ENCODE measurements at places on chromosomes 16 and 17.

DNA sequence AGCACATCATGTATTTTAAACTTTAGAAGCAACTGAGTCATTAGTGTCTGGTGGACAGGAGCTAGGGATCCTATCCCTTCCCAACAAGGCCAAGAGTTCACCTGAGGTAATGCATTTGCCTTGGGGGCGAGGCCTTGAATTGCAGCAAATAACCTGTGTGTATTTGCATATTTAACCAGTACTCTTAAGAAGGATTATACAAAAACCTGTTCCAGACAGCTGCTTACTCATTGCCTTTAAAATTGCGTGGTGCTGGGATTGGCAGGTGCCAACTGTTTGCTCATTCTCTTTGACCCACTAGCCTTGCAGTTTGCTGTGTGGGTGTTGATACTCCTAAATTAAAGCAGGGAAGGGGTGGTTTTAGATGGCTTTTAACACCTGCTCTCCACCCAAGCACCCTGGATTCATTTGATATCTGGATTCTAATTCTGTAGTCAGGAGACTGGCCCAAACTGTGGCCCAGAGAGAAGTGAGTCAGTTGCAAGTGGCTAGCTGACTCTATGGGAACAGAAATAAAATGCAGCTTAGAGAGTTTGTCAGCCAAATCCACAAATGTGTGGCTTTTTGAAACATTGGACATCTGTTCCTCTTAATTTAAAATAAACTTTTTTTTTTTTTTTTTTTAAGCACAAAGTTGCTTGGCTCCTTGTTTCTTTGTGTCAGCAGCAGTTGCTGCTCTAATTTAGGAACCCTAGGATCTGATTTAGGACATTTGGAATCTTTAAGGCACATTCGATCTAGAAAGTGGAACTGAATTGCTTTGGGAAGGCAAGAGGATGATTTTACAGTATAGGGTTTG lies 46.9 kb downstream of the TUBD1 start:
- peak; percentile 87 for DNase-seq

DNA sequence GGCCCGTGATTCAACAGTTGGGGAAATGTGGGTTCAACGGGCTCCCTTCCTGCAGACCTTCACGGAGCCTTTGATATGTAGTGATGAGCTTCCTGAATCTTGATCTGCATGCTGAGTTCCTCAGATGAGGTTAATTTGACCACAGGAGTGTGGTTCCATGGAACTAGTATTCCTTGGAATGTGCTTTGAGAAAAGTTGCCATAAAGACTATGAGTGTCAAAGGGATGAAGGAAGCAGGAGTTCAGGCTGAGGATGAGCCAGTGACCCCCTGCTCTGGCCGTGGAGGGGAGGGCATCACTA lies 229.2 kb downstream of the MSI2 start:
- no peak for DNase-seq

- no peak for DNase-seq
Measured at GRCh38 chr16:10694830-10695229, at the start of gene TEKT5. TEKT5 (minus strand) TSS chr16:10694930; CDS start chr16:10694873, 57 bp downstream.

GRCh38 chr17:44170499-44171201 lies at the start of gene ASB16:
ASB16 (plus strand) TSS chr17:44170704; CDS start chr17:44170790, 86 bp downstream.
- DNase-seq: peak; percentile 59

DNA sequence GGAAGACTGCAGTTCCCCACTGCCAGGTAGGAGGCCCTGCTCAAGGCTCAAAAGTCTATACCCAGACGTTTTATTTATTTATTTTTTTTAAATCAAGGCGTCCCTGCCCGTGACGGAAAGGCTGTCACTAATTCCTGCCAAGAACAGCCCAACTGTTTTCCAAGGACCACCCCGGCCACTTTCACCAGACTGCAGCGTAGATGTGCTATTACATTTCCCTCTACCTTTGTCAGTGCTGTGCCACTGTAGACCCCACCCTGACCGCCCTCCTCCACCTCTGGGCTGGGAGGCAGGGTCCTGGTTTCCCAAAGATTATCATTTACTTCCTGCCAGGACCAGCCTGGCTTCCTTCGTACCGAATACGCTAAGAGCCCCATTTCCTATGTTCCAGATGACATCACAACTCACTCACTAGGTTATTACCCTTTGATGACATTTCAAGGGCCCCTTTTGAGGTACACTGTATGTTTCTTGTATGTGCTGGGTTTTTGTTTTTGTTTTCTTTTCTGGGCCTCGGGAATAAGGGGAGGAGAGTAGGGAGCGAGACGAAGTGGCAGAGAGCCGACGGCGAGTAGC lies 6.3 kb upstream of the RNF227 start:
- no peak for DNase-seq

GRCh38 chr17:48296453-48296852 lies 133.6 kb downstream of the SKAP1 start:
- DNase-seq: no peak

DNA sequence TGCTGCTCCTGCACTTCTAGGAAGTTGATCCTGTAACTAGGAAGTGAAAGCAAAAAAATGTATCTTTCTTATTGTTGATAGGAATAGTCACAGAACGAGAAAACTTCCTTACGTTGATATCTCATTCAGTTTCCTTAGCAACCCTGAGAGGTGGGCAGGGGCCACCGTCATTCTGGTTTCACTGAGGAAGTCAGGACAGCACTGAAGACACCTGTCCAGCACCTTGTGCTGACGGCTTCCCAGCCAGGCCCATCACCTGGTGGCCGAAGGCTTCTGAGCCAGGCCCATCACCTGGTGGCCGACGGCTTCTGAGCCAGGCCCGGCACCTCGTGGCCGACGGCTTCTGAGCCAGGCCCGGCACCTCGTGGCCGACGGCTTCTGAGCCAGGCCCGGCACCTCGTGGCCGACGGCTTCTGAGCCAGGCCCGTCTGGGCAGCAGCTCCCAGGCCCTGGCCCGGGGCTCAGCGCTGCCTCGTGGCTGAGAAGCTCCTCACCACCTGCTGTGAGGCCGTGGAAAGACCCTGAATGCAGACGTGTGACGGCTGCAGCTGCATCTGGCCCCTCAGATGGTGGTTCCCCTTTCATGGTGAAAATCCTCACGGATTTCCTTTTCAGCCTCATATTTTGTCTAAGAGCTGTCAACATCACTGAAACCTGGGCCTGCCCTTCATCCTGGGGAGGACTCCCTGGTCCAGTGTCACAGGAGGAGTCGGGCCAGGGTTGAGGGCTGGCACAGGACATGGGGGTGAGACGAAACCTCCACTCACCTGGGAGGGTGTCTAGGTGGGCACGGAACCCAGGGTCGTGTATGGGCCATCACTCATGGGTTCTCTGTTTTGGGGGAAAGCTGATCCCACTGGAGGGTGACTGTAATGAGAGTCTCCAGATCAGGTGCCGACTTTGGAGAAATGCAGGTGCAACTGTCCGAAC lies 33.0 kb upstream of the ZNF750 start:
- no peak for DNase-seq

GRCh38 chr16:50201787-50202186 lies 48.7 kb downstream of the TENT4B start:
- DNase-seq: no peak

DNA sequence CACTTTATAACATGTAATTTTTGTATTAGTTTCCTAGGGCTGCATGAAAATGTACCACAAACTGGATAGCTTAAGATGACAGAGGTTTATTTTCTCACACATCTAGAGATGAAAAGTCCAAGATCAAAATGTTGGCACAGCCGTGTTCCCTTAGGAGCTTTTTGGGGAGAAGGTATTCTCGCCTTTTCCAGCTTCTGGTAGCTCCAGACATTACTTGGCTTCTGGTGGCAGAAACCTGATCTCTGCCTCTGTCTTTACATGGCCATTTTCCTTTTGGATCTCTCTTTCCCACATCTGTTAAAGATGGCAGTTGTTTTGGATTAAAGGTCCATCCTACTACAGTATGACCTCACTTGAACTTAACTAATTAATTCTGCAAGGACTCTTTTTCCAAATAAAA lies 885.7 kb upstream of the CDH8 start:
- DNase-seq: no peak

- DNase-seq: no peak
Measured at GRCh38 chr17:81241203-81241602, 2.1 kb downstream of the NDUFAF8 start.

GRCh38 chr17:67260170-67260987 lies 15.4 kb upstream of the HELZ start:
- DNase-seq: peak; percentile 38

- no peak for DNase-seq
Measured at GRCh38 chr17:57080718-57081117, 4.3 kb upstream of the AKAP1 start.

DNA sequence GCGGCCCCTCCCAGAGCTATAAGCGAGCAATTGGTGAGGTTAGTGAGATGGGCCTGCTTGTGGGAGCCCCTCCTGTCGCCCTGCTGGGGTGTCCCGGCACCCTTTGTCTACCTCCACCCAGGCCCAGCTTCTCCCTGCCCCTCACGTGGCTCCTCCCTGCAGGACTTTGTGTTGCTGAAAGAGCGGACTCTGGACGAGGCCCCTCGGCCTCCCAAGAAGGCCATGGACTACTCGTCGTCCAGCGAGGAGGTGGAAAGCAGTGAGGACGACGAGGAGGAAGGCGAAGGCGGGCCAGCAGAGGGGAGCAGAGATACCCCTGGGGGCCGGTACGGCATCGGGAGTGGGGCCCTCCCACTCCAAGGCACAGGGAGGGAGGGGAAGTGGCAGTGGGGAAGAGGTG lies 6.1 kb upstream of the C17orf107 start:
- DNase-seq: no peak

GRCh38 chr17:19756546-19756945 lies 8.4 kb upstream of the ALDH3A1 start:
- no peak for DNase-seq

DNA sequence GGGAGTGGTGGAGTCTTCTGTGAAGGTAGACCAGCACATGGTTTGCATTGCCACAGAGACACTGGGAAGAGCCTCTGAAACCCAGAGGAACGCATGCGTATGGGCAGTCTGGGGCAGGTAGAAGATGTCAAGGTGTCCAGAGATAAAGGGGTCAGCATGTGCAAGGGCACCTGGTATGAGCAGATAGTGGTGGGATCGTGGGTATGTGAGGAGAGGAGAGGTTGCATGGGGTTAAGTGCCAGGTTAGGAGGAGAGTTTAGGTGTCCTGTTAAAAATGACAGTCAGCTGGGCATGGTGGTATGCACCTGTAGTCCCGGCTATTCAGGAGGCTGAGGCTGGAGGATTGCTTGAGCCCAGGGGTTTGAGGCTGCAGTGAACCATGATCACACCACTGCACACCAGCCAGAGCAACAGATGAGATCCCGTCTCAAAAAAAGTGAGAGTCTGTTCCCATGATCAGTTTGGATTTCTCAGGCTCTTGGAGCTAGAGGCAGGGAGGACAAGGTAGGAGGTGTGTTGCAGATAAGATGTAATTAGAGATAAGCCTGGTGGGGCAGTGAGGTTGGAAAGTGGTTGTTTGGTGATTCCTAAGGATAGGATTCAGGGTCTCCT lies 3.0 kb downstream of the PYCARD start:
- DNase-seq: no peak

GRCh38 chr17:27965224-27965623 lies 72.1 kb upstream of the LYRM9 start:
- DNase-seq: no peak

DNA sequence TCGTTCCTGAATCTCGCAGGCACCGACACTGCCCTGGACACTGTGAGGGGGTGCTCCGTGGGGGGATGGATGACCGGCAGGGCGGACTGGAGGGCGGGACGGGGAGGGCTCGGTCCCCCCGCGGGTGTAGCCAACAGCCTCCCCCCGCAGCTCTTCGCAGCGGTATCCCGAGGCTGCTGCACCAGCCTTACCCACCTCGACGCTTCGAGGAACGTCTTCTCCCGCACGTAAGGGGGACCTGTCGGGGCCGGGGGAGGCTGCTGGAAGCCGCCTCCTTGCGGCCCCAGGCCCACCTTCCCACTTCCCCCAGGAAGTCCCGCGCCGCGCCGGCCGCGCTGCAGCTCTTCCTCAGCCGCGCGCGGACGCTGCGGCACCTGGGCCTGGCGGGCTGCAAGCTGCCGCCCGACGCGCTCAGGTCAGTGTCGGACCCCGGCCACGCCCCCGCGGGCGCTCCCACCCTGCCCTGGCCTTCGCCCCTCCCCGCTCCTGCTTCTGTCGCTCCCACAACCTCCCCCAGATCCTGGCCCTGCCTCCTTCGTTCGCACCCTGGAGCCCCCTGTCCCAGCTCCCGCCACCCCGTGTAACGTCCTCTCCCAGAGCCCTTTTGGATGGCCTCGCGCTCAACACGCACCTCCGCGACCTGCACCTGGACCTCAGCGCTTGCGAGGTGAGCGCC lies 3.3 kb downstream of the CARMIL2 start:
- no peak for DNase-seq

DNA sequence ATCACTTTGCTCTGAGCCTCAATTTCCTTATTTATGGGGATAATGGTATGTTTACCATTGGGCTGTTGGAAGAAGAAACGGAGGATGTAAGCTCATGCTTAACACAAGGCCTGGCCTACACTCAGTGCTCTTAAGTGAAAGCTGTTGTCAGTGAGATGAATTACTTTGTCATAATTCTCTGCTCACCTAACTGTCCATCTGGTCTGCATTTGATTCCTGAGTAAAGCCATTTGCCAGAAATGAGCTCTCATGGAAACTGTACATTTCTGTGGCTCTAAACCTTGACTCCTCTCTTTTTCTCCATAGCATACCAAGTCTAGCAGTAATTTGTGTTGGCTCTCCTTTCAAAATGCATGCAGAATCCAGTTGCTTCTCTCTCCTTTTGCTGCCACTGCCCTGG lies 445.7 kb downstream of the UTP18 start:
- DNase-seq: no peak

- no peak for DNase-seq
Measured at GRCh38 chr17:76120658-76121008, 17.0 kb upstream of the EXOC7 start.

DNA sequence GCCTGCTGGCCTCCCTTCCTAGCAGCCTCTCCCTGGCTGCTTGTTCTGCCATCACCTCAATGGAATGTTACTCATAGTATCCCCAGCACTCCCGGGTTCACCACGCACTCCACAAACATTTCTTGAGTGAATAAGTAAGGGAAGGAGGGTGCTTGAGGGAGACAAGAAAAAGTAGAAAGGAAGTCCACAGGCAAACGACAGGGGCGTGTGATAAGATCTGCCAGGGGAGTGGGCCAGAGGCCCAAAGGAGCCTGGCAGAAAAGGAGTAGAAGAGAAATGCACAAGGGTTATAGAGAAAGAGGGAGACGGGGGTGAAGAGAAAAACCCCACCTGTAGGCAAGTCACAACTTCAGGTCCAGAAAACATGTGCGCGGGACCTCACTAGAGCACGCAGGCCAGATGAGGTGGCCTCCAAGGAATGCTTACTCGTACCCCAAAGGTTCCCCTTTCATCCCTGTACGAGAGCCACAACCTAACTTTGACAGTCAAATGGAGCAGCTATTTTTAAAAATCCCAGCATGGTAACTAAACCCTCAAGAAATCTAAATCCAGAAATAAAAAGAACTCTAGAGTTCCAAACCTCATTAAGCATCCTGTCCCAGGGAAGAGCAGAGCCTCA lies 6.6 kb downstream of the ZDHHC7 start:
- DNase-seq: peak; percentile 94

- DNase-seq: no peak
Measured at GRCh38 chr16:30977502-30977901, 7.5 kb upstream of the HSD3B7 start.

- no peak for DNase-seq
Measured at GRCh38 chr17:80191192-80191591, 21.4 kb downstream of the CARD14 start.

All from astrocyte of the hippocampus (primary cell).